ENCODE measurements at places on chromosomes 11 and 22.

- no peak for DNase-seq
Observed at GRCh38 chr22:19630614-19631013, 83.7 kb upstream of the SEPTIN5 start.

- no peak for DNase-seq
Observed at GRCh38 chr11:57680552-57680874, 12.6 kb downstream of the ZDHHC5 start.

DNA sequence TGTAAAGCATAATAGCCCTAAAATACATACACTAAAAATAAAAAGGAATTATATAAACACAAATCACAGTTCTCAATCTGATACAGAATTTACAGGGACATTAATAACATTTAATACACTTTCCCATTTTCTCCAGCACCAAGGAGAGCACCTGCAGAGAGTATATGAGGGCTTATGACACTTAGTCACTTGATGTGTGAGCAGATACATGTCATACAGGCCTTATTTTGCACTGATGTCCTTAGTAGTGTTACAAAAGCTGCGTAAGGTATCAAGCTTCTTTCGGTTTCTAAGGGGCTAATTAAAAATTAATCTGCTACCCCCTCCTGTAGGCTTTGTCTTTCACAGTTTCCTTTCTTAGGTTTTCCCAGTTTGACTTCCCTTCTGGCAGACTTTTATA is 61.3 kb downstream of the TRIM44 start:
- no peak for DNase-seq

GRCh38 chr11:100631316-100631715 is 55.8 kb upstream of the ARHGAP42 start:
- DNase-seq = no peak

- DNase-seq = no peak
Observed at GRCh38 chr22:23259916-23260644, 79.8 kb downstream of the BCR start.
